Stimulated activated effector memory CD8-positive, alpha-beta T cell treated with anti-CD3 and anti-CD28 coated beads, Interleukin-12 subunit alpha, Interleukin-12 subunit beta, amount 100 ng/mL, for 72 hours (primary cell): ENCODE measurements at places on chromosomes 6 and 20.

- no peak for DNase-seq
These were observed 44.8 kb upstream of the BCLAF1 start for GRCh38 chr6:136334465-136334846.

- no peak for DNase-seq
These were observed 166.5 kb downstream of the VEGFA start for GRCh38 chr6:43936476-43936875.

DNA sequence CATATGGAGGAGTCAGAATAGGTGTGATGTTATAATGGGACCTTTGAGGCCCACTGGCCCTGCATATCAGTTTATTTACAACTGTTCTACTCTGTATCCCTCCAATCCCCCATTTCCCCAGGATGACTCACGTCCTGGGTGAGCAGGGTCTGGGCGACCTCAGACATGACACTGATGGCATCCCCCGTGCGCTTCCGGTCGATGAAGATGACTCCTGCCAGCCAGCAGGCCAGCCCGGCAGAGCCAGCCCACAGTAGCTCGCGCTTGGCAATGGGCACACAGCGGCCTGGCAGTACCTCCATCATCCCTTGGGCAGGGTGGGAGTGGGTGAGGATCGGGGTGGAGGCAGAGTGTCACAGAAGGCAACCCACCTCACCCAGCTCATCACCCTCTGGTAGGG, 5.6 kb downstream of the AGPAT1 start:
- DNase-seq = no peak

DNA sequence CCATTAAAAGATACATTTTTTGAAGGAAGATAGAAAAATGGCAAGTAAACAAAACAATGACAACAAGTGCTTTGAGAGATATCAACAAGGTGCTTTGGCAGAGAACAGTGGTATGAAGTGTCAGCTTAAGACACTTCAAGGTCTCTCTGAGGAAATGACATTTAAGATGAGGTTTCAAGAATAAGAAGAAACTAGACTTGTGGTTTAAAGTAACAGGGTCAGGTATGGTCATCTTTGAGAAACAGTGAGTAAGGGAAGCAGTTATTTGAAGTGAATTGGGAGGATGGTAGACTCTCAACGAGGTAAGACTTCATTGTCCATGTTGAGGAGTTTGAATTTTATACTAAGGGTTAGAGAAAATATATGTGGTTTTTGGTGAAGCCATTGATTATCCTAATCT, 77.8 kb downstream of the SYCP2L start:
- no peak for DNase-seq

- no peak for DNase-seq
These were observed 11.8 kb upstream of the FOXC1 start for GRCh38 chr6:1597924-1598323.

- DNase-seq = no peak
These were observed 27.9 kb upstream of the MCM3 start for GRCh38 chr6:52312461-52312860.

DNA sequence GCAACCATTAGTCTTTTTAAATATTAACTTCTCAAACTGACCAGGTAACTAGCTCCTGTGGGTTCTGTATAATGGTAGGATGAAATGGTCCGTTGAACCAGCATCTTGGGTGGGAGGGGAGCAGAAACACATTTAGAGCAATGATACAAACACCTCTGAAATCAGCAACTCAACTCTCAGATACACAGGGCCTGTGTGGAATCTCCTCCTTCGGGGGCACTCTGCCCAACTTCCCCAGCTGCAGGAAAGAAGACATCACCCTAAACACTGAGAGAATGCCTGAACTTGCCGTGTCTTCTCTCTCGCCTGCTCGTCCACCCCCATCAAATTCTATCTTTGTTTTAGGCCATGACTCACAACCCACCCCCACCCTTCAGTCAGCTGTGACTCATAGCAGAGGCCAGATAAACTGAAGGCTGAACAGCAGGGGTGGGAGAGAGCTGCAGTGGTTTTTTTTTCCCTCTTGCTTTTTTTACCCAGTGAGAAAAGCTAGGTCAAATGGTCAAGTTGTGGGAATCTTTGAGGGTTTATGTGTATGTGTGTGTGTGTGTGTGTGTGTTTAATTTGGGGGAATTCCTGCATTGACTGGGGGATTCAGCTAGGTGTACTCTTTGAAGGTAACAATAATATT, 593.4 kb upstream of the JAG1 start:
- no peak for DNase-seq

- DNase-seq = no peak
These were observed 94.9 kb upstream of the POPDC3 start for GRCh38 chr6:105274678-105275077.

GRCh38 chr20:24918579-24919566, 30.2 kb upstream of the CST7 start:
- peak; percentile 12 for DNase-seq

DNA sequence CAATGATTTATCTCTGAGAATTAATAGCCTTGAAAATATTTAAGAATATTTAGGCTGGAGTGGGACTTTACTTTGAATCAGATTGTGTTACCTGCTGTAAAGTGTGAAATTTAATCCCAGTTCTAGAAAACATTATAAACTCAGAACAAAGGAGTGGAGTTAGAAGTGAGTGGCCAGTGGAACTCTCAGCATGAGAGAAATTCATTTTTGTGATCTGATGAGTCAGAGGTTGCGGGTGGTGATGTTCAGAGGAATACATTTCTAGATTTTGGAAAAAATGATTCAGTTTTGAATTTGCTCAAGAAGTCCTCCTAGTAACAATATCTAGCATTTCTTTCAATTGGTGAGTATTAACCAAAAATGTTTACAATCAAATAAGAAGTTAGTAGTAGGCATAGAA, 167.5 kb downstream of the ZFAND3 start:
- DNase-seq = no peak

DNA sequence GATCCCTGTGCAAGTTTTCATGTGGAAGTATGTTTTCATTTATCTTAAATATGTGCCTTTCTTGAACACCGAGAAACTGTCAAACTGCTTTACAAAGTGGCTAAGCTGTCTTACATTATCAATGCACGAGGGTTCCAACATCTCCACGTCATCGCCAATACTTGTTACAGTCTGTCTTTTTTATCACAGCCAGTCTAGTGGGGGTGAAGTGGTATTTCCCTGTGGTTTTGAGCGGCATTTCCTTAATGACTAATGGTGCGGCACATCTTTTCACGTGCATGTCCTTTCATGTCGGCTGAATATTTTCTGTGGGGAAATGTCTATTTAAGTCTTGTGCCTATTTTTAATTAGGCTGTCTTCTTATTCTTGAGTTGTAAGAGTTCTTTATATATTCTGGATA, 280.4 kb downstream of the FOXC1 start:
- no peak for DNase-seq

DNA sequence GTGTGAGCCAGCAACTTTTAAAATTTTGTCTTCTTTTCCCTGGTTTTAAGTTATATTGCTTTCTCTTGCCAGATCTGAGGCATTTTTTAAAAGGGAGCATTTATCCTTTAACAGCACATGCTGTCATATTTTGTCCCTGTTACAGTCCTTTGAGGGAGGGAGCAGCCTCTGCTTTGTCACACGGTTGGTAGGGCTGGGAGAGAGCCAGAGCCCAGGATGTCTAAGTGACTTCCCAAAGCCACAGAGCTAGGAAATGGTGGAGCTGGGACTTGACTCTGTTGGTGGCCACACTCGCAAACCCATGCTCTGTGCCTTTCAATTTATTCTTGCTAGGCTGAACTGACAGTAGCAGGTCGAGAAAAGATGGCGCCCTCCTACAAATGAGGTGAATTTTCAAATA, 80.4 kb upstream of the IYD start:
- no peak for DNase-seq

GRCh38 chr6:159083146-159083545, 38.4 kb upstream of the TAGAP start:
- DNase-seq = no peak

- no peak for DNase-seq
These were observed 119.4 kb downstream of the NCOA3 start for GRCh38 chr20:47620808-47621805.

DNA sequence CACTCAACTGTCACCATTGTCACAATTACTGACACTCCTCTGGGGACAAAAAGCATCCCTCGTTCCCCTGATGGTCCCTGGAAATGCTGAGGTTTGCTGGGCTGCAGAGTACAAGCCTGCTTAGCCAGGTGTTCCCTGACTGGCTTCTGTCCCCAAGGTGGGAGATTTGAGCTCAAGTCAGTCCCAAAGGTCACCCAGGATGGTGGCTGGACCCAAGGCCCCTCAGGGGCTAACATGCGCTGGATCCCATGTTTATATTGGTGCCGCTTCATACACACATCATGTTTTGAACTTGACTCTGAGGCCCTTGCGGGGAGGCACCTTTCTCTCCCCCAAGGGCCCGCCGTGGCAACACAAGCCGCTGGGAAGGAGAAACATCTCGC, 44.2 kb downstream of the PMEPA1 start:
- DNase-seq = no peak

DNA sequence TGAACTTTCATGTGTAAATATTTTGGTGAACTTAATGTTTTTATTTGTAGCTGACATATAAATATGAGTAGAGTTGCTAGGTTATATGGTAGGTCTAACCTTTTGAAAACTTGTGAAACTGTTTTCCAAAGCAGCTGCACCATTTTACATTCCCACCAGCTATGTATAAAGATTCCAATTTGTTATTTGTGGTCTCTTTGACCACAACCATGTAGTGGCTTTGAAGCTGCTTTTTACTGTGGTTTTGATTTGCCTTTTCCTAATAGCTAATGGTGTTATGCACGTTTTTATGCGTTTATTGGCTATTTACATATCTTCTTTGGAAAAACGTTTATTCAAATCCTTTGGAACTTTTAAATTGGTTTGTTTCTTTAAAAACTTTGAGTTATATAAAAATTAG, 10.3 kb downstream of the CST3 start:
- no peak for DNase-seq

DNA sequence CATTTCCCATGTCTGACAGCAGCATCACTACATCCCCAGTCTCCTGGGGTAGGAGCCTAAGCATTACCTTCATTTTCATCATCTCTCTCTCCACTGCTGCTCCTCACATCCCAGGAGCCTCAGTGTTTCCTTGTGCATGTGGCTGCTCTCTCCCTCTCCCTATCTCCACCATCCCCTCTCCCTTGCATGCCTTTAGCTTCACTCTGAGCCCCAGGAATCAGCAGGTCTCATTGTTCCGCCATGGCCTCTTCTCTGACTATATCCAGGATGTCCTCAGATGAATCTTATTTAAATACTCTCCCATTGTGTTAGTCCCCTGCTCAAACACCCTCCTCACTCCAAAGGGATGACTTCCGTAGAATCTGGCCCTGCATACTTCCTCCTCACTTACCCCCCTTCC, 79.4 kb downstream of the FAXC start:
- no peak for DNase-seq

GRCh38 chr6:98560418-98560817, 274.0 kb upstream of the POU3F2 start:
- no peak for DNase-seq

DNA sequence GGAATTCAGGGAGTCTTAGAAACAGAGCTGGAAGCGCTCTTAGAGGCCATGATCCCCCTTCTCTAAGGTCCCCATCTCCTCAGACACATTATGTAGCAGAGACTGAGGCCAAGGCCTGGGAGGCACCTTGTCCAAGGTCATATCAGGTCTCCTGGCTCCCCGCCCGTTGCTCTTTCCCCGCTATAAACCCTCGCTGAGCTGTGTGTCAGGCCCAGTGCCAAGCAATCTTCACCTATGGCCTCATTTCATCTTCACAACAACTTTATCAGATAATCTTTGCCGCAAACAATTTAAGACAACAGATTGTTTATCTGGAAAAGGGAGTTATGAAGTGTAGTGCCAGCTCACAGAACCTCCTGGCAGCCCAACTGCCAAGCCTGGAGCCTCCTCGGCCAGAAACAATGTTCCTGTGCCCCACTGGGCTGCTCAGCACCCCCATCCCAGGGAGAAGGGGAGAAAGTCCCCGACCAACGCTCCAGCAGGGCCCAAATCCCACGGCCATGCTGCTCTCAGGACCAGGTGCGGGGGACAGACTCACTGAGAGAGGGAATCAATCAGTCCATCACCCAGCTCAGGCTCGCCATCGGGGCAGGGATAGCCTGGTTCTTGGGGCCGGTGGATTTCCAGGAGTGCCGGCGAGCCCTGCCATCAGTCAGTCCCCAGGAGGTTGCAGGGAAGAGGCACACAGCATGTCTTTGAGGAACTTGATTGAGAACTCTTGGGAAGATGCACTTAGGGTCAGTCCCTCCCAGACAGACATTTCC, 16.9 kb upstream of the FANCE start:
- DNase-seq = no peak

GRCh38 chr6:20128018-20128417, 84.3 kb downstream of the MBOAT1 start:
- no peak for DNase-seq

- DNase-seq = no peak
These were observed 2.5 kb upstream of the MANEA start for GRCh38 chr6:95574811-95575210.

- no peak for DNase-seq
These were observed 628.2 kb downstream of the COL12A1 start for GRCh38 chr6:74577619-74578018.

DNA sequence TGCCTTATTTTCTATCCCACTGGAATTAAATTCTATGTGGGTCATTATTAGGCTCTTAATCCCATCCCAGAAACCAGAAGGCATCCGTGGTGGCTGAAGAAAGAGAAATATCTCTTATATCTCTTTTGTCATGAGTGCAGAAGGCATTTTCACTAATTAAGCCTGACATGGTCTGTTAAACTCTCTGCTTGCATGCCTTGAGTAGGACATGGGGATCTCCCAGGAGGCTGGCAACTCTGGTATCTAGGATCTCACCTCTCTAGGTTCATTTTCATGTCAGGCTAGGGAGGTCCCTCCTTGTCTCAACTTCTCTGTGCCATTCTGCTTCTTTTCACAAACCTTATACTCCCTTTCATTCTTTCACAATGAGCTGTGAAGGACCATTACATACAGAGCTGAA, 25.3 kb upstream of the GPR63 start:
- DNase-seq = no peak

- DNase-seq = no peak
These were observed 718.9 kb downstream of the EYS start for GRCh38 chr6:64988148-64988547.

DNA sequence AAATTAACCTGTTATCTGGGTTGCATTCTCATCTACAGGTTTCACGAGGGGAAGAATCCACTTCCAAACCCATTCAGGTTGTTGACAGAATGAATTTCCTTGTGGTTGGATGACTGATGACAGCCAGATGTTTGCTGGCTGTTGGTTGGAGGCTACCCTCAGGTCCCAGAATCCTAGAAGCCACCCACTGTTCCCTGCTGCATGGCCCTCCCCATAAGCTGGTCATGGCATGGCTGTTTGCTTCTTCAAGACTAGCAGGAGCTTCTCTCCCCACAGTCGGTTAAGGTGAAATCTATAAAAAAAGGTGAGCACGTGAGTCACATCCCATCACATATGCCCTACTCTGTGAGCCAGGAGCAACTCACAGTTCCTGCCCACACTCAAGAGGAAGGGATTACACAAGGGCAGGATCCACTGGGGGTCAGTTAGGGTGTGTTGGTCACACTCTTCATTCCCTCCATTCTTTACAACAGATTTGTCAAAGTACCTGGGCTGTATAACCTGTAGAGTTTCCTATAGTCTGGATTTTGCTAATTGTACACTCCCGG, 19.5 kb upstream of the RPS10 start:
- no peak for DNase-seq
